CD4-positive, alpha-beta T cell treated with Interleukin-15 for 4 hours (primary cell): ENCODE measurements at places on chromosomes 3 and 15.

- no peak for DNase-seq
Observed at GRCh38 chr3:56119575-56120349, 348.5 kb downstream of the ERC2 start.

GRCh38 chr15:85314146-85314545 is 66.3 kb upstream of the AKAP13 start:
- DNase-seq, result no peak

DNA sequence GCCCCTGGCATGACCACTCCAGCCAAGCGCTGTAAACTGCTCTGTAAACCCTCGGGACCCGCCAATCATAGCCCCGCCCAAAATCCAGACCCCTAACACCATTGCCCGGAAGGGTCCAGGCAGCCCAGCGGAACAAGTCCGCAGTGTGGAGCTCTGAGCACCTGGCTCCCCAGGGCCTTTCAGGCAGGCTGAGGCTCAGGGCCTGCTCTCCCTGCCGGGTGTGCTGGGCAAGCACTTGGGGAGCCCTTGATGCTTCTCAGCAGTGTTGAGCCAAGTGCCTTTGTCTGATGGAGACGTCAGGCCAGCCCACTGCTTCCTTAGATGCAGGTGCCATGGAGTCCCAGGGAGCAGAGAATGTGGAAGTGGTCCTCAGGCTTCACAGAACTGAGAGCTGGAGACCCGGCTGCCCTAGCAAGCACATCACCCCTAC is 106.2 kb downstream of the TLE3 start:
- no peak for DNase-seq

DNA sequence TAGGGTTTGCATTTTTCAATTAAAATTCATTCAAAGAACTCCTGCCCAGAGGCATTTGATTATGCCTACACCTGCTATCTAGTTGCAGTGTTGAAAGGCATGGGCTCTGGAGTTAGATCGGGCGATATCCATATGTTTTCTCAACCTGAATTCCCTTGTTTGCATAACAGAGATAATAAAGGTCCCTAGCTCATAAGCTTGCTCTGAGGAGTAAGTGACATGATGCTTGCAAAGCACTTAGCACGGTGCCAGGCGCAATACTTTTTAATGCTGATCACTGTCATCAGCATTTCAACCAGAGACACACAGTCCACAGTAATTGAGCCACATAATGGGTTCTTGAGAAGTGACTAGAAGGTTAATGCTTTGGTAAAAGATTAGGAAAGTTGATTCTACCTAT is 106.3 kb upstream of the SAMMSON start:
- DNase-seq, result no peak

DNA sequence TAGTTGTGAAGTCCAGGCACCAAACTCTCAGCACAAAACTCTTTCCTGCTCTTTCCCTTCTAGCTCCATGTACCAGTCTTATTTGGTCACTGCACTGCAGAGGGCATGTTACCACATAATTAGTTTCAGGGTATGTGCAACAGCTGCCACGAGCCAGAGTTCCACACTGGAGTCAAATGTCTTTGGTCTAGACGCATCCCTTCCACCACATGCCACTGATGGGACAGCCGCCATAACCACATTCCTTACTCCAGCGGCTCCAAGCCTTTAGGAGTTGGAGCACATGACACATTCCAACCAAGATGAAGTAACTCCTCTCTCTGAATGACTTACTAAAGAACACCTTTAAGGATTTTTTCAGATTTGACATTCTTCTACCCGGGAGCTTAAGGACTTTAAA is 153.4 kb downstream of the ERC2 start:
- DNase-seq, result no peak

DNA sequence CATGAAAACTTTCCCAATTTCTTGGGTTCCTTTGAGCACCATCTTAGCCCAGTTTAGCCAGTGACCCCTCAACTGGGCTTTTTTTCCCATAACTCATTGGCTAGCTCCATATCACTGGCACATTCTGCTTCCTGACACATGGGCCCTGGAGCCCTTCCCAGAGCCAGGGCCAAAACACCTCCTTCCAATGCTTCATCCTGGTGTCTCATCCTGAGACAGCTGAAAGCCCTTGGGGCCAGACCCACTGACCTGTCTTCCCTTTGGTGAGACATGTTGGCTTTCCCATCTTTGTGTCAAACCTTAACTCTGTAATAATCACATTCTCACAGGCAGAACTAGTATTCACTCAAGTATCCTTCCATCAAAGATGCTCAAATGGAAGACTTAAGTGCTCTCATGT is 82.6 kb upstream of the SMAD3 start:
- DNase-seq, result no peak

DNA sequence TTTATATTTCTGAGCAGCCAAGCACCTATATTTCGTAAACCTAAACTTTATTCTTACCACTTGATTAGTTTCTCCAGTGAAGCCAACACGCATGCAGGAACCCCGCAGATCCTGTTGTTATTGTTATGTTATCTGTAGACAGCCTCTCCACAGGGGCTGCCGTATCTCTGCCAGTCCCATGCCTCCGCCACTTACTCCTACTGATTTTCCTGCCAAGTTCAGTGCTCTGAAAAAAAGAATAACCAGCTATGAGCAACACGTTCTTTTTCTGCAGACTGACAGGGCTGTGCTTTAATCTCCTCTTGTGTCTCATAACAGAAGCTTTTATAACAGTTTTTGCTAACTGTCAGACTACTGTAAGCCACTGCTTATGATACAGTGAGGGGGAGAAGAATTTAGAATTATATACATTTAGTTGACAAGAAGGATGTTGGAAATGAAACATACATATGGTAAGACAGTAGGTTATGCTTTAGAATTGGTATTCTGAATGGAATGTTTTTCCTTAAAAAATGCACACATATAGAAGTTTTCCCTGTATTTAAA is 347.4 kb downstream of the SI start:
- no peak for DNase-seq

GRCh38 chr3:125394406-125394805 is 19.3 kb upstream of the ZNF148 start:
- DNase-seq, result no peak

DNA sequence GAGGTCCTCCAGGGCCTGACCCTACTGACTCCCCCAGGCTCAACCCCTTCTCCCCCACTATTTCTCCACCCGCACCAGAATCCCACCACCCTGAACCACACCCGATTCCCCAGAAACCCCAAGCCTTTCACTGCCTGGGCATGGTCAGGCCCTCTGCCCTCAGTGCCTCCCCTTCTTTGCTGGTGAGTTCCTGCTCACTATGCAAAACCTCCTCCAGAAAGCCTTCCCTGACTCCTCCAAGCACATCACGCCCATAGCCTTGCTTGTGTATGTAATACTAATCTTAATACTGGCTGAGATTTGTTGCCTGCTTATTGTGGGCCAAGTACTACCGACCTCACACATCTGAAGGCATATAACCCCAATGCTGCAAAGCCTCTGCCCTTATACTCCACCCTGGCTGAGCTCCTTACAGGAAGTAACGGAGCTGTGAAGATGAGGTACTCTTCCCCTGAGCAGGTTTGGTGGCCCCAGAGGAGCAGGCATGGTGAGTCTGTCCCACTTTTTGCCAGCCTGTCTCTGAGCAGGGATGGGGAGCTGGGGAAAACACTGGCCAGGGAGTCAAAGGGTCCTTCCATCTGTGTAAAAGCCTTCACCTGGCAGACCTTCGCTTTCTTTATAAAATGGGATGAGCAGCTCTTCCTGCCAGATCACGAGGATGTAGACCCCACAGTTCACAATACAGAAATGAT is 9.5 kb downstream of the RAB6B start:
- DNase-seq, result no peak

DNA sequence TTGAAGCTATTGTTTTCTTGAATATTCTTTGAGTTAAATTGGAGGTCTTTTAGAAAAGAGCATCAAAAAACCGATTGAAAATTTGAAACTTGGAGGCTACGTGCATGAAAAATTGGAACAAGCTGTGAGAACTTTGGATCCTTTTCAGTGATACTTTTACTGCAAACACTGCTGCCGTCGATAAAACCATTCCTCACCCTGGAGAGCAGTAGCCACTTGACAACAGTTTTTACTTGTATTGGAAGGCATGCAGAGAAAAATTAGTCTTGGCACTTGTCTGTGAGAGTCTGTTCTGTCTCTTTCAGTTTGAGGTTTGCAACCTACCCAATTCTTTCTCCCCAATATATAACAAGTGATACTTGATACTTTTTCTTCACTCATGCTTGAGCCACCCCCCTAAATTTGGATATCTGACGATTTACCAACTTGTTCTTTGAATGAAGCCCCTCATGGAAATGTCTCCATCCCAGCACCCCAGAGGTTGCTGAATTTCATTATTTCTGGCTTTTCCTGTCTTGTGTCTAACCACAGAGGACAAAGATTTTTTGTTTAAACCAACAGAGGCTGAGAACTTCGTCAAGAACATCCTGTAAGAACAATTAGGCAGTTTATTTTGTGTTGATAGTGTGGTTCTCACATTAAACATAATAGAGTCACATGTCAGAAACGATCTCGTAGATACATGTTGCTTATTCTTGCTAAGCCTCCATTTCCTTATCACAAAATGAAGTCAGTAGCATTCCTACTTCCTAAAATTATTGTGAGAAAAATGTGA is 307.3 kb upstream of the PLSCR5 start:
- DNase-seq, result no peak

DNA sequence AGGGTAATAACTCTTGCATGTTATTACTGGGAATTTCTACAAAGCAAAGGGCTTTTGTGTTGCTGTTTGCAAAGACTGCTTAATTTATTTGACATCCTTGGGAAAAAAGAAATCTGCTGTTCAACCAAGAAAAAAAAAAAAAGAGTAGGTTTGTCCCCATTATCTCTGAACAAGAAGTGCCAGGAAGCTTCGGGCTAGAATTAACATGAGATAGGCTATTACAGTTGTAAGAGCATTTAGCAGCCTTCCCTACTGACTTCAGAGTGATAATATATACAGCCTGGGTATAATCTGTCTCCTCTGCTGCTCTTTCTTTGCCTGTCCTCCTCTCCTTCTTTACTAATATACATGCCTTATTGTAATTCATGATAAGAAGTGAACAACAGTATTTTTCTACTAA is 23.3 kb upstream of the CHMP2B start:
- no peak for DNase-seq

DNA sequence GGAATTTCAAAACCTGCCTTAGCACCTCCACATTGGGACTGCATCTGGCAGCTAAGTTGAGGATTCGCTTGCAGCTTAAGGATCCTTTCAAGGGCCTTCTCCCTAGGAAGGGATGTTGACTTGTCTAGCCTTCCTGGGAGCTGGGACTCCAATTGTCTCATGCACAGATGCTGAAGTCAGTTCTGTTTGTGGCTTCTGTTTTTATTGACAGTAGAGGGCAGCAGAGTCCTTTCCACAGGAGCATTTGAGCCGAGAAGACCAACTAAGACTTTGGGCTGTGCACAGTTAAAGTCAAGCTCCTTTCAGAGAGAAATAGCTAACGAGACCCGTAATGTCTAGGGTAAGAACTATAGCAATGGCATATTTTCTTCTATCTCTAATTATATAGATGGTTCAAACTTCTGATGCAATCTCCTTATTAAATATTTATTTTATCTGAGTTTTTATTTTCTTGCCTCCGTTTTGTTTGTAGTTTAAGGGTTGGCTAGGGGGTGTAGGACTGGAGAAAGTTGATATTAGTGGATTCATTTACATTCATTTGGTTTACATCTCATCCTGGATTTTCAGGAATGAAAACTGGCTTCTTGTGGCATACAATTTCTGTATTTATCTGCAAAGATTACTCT is 59.7 kb upstream of the KBTBD8 start:
- DNase-seq, result peak; percentile 49

GRCh38 chr3:53243165-53243564 is 12.7 kb downstream of the TKT start:
- no peak for DNase-seq

GRCh38 chr15:80732818-80733217 is 37.7 kb downstream of the ABHD17C start:
- DNase-seq, result no peak

GRCh38 chr15:40072216-40072990 is 33.4 kb upstream of the SRP14 start:
- DNase-seq, result no peak

DNA sequence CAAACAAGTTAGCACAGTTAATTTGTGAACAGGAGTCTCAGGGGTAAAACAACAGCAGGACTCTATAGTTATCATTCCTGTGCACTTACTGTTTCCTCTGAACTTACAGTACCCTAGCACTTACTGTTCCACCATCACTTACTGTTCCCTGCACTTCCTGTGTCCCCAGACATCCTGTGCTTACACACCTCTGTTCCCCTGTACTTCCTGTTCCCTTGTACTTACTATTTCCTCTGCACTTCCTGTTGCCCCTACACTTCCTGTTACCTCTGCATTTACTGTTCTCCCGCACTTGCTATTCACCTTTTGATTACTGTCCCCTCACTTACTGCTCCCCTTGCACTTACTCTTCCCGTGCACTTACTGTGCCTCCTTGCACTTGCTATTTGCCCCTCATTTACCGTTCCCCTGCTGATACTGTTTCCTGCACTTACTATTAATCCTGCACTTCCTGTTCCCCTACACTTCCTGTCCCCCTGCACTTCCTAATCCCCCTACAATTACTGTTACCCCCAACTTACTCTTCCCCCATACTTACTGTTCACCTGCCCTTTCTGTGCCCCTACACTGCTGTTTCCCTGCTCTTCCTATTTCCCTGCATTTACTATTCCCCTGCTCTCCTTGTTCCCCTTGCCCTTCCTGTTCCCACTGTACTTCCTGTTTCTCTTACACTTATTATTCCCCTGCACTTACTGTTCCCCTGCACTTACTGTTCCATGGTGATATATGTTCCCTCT is 30.3 kb downstream of the TPRA1 start:
- no peak for DNase-seq

- no peak for DNase-seq
Observed at GRCh38 chr3:151843275-151843674, 29.4 kb downstream of the AADAC start.

- DNase-seq, result peak; percentile 43
Observed at GRCh38 chr3:98329392-98330124, 24.1 kb upstream of the OR5K4 start.

DNA sequence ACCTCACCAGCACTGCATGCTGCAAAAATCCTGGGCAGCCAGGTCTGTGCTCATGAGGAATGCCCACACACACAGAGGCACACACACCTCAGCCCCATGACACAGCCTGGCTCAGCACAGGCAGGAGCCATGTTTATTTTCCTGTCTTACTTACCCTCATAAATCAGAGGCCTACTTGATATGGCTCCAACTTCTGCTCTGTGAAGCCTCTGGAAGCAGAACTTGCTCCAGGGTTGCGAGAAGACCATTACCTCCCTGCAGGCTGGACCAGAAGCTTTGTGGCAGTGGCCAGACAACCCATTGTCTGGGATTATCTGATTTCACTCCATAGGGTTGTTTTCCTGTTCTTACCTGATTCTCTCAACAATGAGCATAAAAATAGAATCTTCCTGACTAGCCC is 43.8 kb upstream of the CMTM8 start:
- DNase-seq, result no peak

GRCh38 chr15:68578980-68579935 is at the start of gene CORO2B:
CORO2B (plus strand) TSS chr15:68578993; CDS start chr15:68579263, 270 bp downstream.
- DNase-seq, result no peak
